Cerebellar nuclear complex (tissue), 1 donor: ENCODE measurements at places on chromosomes 5 and 9.

GRCh38 chr5:178389026-178389729, 156.6 kb upstream of the PHYKPL start:
- DNase-seq = no peak

GRCh38 chr5:180178531-180179441, 30.2 kb downstream of the RASGEF1C start:
- no peak for DNase-seq

GRCh38 chr5:179772351-179772750, 21.4 kb upstream of the LTC4S start:
- no peak for DNase-seq

DNA sequence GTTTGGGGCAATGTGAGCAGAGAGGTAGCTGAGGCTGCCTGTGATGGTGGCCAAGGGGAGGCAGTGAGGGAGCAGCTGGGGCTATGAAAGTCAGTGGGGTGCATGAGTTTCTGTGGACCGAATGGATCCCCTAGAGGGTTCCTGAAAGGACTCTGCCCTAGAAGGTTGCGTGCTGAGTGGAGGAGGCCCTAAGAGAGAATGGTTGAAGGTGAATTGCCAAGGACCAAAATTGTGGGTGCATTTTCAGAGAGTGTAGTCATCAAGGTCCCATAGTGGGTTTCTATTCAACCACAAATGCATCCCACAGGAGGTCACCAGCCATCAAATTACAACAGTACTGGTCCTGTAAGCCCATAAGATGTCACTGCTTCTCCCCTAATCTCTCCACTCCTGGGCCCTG, 298.3 kb downstream of the CDK5RAP2 start:
- no peak for DNase-seq

- DNase-seq = peak; percentile 67
These were observed 16.8 kb upstream of the PRLR start for GRCh38 chr5:35246900-35247647.

GRCh38 chr9:124164811-124165210, 92.9 kb upstream of the NEK6 start:
- no peak for DNase-seq

DNA sequence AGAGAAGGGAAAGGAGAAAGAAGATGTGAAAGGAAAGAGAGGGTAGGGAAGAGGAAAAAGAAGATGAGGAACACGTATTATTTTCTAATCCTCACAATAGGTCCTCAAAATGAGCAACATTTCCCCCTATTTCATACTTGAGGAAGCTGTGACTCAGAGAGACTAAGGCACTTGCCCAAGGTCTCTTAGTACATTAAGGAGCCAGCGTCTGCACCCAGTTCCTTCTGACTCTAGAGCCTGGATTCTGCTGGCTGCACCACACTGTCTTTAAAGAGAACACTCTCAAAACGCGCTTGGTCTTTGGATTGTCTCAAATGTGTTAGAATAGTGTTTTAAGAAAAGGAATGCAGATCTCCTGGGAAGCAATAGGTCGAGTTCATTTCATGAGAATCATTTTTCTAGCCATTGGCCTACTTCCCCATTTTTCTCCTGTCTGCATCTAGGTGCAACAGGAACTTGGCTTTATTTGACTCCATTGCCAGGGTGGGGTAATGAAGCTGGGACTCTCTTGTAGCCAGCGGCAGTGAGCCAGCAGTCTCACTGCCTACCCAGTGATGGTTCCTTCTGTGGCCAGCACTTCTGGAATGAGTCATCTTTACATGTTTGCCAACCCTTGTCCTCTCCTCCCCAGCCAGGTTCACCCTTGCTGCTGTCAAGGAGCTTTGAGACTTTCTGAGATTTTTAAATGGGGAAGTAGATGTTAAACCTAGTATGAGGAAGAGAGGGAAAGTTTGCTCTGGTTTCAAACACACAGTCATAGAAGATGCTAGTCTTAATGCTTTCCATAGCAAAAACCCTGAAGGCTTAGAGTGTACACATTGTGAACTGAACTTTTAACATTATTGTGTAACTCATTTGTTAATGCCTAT, 82.7 kb downstream of the DOCK8 start:
- DNase-seq = no peak

DNA sequence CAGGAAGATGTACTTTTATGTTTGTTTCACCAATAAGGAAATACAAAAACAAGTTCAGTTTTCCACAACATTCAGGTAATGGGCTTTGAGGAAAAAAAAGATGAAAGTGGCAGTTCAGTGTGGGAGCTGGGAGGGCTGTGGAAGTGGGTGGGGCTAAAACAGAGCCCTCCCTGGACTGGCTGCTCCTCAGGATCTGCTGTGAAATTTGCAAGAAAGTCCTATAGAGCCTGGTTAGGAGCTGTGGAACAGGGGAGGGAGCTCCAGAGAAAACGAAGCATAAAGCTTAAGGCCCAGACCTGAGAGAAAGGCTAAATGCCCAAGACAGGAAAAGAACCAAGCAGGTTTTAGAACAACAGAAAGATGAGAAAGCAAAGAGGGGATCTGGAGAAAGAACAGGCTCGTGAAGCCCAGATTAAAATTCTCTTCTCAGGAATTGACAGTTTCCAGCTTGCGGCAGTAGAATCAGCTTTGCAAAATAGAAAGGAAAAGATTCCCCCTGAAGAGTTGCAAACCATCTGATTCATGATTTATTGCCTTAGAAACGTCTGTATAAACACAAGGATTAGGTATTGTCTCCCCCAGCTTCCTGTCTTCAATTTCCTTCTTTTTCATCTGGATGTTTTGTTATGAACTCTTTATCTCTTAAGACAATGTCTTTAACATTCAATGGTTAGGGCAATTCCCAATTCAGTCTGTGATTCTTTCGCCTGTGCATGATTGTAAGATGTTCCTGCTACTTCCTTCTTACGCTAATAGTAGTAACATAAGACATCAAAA, 26.3 kb upstream of the CRHBP start:
- no peak for DNase-seq

- DNase-seq = no peak
These were observed 471.1 kb downstream of the PLK2 start for GRCh38 chr5:57988813-57989212.

DNA sequence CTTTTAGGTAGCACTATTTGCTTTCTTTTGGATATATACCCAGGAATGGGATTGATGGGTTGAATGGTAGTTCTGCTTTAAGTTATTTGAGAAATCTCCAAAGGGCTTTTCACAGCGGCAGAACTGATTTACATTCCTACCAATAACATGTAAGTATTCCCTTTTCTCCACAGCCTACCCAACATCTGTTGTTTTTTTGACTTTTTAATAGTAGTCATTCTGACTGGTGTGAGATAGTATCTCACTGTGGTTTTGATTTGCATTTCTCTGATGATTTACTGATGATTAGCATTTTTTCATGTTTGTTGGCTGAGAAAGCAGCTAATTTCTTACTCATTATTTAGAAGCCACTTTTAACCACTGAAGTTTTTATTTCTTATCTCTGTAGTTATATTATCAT, 221.1 kb upstream of the ACTBL2 start:
- DNase-seq = no peak

- DNase-seq = no peak
These were observed 822 bp downstream of the DENND4C start for GRCh38 chr9:19231126-19231903.

GRCh38 chr5:153088538-153088937, 401.9 kb upstream of the GRIA1 start:
- no peak for DNase-seq

DNA sequence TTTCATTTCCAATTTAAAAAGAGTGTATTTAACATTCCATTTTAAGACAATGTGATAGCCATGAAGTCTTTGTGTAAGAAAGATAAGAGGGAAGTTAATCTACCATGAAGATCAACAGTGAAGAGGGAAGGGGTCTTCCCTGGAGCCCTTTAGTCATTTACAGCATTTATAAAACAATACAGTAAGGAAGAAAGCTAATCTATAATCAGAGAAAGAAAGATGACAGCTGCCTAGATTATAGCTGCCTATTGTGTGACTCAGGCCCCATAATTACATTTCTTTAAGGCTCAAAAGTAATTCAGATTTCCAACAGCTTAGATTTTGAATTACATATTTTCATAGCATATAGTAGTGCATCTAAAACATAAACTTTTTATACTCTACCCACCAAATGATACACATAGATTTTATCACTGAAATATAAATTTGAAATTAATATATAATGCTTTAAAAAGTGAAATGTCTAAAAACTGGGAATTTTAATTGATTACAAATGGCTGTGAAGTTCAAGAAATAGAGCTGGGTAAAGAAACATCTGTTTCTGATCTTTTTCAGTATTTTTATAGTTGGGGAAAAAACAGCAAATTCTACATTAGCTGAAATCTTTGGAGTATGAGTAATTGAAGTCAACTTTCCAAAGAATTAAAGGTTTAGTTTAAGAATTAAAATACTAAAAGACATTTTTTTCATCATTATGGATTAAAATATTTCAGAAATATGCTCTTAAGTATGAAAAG, 89.6 kb downstream of the RIC1 start:
- no peak for DNase-seq

GRCh38 chr5:151033217-151033934, 13.0 kb downstream of the GPX3 start:
- DNase-seq = no peak

DNA sequence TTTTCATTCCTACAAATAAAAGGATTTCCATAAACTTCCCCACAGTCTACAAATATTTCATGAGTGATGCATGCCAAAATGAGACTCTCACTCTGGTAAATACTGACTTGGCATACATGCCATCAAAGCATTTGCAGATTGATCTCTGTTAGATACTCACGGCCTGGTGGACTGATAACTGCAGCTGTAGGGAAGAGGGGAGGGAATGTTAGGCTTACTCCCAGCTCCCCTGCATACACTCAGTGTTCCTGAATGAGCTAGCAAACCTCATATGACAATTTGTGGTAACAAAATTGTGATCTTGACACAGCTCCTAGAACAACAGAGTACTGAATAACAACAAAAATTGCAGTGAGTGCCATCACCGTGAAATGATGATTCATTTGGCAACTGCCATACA, 435.3 kb downstream of the NR2F1-AS1 start:
- no peak for DNase-seq

DNA sequence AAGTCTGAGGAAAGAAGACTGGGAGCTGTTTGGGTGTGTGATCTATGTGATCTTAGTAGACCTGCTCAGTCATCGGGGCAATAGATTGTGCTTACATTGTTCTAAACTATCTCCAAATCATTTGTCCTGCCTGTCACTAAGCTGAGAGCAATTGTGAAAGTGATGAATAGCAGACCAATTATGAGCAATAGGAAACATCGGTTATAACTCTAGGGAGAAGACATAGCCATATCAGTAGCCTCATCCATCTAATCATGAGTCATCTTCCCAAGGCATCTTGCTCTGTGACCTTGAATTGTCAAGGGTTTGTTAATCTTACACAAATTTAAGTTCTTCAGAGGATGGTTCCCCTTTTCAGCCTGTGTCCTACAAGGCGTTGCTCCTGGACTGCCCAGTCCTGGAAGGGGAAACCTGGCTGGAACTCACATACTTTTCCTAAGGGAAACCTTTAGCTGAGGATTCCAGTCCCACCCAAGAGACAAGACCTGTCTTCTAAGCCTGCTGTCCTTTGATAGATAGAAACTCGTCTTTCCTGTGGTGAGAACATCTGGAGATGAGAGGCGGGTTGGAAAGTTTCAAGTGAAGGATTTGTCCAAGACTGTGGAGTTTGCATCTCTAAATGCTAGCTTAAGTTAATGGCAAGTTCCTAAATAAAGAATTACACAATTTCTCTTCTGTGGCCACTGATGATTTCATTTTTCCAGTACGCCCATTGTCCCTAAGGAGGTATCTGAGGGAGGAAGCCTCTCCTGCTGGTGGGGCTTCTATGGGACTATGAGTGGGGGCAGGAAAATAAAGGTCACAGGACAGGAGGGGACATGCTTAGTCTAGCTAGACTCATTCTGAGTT, 53.9 kb upstream of the TRIM32 start:
- DNase-seq = no peak

DNA sequence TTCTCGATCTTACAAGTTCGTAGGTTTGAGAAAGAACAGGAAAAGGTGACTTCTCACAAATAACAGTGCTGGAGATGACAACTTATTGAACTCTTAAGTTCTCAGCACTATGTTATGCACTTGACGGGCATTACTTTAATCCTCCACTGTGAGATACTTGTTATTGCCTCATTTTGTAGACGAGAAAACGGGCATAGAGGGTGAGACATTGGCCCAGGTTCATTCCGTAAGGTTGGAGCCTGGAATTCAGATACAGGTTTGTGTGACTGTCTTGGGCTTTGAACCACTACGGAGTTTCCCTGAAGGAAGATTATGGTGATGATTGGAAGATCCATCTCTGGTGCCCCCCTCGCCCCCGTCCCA, 657 bp downstream of the MAT2B start:
- no peak for DNase-seq

GRCh38 chr9:130192382-130192999, 20.3 kb downstream of the NCS1 start:
- DNase-seq = no peak

DNA sequence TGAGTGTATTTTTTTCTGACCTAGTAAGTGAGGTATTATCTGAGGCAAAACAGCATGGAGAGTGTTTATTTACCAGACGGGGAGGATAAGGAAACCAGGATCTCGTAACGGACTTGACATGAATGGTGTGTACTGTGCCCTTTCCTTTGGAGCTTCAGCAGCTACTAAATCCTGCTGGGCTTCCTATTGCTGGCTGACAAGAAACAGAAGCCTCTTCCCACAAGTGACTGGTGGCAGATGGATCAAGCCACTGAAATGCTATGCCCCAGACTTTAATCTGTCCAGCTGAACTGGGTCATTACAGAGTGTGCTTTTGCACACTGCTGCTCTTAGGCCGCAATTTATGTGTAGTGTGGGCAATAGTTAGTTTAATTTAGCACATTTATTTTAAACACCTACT, 162.7 kb upstream of the MRPS30 start:
- no peak for DNase-seq

DNA sequence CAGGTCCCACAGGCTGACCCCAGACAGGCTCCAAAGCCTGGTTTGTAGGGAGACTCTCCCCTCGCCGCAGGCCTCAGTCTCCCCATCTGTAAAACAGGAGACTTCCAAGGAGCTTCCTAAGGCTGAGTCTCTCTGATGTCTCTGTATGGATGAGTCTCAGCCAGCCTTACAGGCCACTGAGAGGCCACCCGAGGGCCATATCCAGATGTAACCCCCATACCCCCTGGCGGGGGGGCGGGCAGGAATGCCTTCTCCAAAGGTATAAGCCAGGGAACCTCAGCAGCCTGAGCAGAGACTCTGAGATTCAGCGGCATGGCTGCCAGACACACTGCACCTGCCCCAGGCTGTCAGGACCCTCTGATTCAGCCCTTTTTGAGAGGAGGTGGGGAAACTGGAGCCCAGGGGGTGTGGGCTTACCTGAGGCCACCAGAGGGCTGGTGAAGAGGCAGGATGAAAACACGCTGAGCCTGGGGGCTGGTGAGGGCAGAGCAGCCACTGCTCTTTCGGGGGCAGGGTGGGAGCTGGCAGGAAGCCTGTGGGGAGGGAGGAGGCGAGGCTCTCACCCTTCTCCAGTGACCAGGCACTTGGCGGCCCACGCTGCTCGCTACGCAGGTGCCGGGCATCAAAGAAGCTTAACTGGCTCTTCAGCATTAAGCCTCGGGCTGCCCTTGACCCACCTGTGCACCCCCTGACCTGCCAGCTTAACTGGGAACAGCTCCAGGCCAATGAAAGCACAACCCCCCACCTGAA, 5.5 kb upstream of the SUSD3 start:
- no peak for DNase-seq

- DNase-seq = no peak
These were observed 17.9 kb upstream of the RLN1 start for GRCh38 chr9:5357431-5358105.
